ENCODE measurements at places on chromosomes 3 and 15.

- DNase-seq = no peak
Measured at GRCh38 chr3:61409638-61410037, 151.7 kb upstream of the PTPRG start.

- no peak for DNase-seq
Measured at GRCh38 chr15:75749820-75750219, 37.2 kb upstream of the CSPG4 start.

GRCh38 chr3:180278583-180279188 is 241.9 kb upstream of the PEX5L start:
- DNase-seq = no peak

GRCh38 chr15:60531801-60532200 is 52.9 kb upstream of the ICE2 start:
- no peak for DNase-seq

- DNase-seq = no peak
Measured at GRCh38 chr3:66073464-66074141, 34.9 kb upstream of the MAGI1 start.

GRCh38 chr3:38136777-38137614 is at the start of gene ACAA1:
Gene ACAA1, minus strand, starts transcription at chr3:38137127. Its CDS starts 92 bp downstream, at chr3:38137035.
- peak; percentile 88 for DNase-seq

- DNase-seq = no peak
Measured at GRCh38 chr15:34729886-34730285, 24.9 kb downstream of the GJD2 start.

GRCh38 chr3:90005281-90005847 is 897.9 kb downstream of the EPHA3 start:
- no peak for DNase-seq

DNA sequence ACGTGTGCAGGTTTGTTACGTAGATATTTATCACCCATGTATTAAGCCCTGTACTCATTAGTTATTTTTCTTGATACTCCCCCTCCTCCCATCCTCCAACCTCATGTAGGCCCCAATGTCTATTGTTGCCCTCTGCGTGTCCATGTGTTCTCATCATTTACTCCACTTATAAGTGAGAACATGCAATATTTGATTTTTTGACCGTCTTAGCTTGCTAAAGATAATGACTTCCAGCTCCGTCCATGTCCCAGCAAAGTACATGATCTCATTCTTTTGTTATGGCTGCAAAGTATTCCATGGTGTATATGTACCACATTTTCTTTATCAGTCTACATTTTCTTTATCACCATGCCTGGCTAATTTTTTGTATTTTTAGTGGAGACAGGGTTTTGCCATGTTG is 623.2 kb downstream of the SQOR start:
- no peak for DNase-seq

GRCh38 chr15:43274136-43274535 is 7.4 kb upstream of the TGM5 start:
- DNase-seq = no peak
